EH (cell line): ENCODE measurements at places on chromosomes 6 and 20.
A peak's percentile ranks its signal among the peaks of the same experiment; 100 is the strongest.

GRCh38 chr6:123629258-123629941 is 7.3 kb downstream of the TRDN start:
- DNase-seq: no peak

DNA sequence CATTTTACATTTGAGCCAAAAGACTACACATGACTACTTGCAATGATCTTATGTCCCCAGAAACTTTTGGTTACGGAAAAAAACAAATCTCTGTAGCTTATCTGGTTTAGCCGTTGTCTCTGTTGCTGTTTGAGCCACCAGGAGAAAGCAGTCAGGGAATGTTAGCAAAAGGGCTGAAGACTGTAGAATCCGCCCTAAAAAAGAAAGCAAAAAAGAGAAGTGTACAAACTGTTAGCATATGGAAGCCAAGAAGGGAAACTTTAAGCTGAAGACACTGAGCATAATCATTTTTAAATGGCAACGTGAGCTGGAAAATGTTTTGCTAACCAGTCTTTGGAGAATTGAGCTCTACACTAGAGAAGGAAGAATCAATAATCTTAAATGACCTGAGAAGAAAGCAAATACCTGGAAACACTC is 69.9 kb upstream of the MYLIP start:
- no peak for DNase-seq

DNA sequence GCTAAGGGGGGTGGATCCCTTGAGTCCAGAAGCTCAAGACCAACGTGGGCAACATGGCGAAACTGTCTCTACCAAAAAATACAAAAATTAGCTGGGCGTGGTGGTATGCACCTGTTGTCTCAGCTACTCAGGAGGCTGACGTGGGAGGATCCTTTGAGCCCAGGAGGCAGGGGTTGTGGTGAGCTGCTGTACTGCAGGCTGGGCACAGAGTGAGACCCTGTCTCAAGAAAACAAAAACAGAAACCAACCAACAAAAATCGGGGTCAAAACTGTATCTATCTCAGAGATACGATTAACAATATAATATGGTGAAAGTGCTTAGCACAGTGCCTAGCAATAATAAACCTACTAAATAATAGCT is 20.7 kb upstream of the BCAS1 start:
- no peak for DNase-seq

DNA sequence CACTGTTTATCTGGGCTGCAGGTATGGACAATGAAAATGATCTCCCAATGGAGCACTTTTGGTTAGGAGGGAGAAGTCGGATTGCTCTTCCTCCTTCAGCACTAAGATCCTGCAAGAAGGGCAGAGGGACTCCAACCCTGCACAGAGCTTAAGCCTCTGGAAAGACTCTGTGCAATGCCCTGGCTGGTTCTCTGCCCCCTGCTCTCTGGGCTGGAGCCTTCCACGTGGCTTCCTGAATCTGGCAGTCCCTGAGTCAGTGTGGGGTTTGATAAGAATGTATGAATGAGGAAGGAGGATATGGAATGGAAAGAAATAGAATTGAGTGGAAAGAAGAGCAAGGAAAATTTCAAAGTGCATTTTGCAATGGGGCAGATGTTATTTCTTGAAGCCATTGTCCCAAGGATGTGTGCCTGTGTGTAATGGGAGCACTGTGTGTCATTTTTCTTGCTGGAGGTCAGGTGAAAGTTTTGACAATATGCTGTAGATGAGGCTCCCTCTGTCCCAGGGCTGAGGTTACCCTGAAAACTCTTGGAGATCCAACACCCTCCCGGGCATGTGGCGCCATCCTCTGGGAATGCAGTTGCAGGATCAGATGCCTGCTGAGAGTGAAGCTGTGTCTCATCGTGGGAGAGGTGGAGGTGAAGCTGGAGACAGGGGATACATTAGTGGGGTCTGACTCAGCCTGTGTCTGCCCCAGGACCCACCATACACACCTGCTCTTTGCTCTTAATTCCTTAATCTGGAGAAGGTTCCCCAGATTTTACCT is 16.3 kb upstream of the CST9L start:
- DNase-seq: no peak

GRCh38 chr6:168851460-168852375 is 401.9 kb downstream of the THBS2 start:
- peak; percentile 31 for DNase-seq

DNA sequence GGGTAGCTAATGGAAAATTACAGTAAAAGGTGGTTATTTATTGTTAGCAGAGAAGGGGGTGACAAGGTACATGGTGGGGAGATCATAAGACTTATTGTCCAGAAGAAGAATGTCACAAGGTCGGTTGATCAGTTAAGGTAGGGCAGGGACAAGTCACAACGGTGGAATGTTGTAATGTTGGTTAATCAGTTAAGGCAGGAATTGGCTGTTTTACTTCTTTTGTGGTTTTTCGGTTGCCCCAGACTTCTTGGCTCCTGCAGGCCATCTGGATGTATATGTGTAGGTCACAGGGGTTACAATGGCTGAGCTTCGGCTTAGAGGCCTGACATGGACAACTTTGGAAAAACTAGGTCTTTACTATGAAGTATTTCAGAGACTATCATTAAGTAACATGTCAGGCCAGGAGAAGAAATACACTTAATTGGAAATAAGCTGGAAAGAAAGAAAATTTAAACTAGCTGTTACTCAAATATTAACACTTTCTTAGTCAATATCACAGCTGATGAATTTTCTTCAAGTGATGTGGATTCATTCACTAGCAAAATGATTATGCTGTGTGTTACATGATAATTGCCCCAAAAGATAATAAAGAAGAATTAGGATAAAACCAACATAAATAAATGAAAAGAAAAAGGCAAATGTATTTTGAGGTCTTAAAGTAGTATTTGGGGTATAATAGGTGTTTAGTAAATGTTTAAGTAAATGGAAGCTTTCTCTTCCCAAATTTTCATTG is 4.4 kb downstream of the AIG1 start:
- DNase-seq: peak; percentile 44

- DNase-seq: no peak
These were observed 38.8 kb downstream of the ITCH start for GRCh38 chr20:34401741-34402455.

DNA sequence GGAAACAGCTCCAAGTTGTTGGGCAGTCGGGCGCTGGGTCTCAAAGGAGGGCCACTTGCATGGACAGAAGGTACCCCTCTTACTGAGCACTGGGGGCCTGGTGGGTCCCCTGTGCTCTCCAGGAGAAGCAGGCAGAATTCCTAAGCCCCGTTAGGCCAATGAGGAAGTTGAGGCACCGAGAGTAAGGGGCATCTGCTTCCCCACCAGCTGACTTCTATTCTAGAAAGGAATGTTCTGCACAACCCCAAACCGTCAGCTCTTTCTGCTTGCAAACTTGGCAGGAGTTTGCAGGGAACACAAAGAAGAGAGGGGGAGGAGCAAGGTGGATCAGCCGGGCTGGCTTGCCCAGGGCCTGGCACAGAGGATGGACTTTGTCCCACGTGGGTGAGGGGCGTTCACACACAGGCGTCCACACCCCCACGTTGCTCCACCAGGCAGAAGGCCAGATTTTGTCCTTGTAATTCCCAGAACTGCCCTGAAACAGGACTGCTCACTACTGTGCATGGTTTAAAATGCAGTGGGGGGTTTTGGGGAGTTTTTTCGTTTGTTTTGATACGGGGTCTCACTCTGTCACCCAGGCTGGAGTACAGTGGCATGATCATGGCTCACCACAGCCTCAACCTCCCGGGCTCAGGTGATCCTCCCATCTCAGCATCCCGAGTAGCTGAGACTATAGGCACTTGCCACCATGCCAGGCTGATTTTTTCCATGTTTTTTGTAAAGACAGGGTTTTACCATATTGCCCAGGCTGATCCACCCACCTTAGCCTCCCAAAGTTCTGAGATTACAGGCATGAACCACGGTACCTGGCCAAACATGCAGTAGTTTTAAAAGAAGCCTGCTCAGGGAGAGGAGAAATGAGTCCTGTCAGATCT is 93.3 kb downstream of the SNX5 start:
- peak; percentile 67 for DNase-seq

DNA sequence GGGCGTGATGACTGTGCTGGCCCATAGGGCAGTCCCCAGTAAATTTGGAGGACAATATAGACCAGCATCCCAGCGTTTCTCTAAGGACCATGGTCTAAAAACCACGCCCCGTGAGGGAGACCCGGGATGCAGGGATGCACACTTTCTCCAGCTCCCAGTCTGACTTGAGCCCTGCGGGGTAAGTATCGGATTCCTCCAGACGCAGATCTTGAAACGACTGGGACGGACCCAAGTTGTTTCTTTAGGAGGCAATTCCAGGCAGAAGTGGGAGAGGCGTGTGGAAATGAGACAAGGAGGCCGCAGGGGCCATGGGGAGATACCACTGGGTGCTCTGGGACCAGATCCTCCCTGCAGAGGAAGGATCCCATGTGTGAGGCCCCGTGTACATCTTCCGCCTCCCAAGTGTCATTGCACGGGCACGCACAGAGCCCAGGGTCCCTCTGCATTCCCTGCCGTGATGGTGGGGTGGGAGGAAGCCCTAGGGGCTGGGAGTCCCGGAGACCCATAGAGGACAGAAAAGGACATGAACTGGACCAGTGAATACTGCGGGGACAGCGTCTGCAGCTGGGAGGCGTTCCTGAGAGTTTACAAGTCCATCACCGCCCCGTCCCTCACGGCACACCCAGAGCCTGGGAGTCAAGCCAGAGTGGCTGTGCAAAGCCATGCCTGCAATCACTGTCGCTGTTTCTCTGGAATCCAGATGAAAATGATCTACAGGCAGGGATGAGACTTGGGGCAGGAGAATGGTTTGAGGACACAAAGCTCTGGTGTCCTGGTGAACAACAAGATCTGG is 522.9 kb downstream of the CDH26 start:
- no peak for DNase-seq

DNA sequence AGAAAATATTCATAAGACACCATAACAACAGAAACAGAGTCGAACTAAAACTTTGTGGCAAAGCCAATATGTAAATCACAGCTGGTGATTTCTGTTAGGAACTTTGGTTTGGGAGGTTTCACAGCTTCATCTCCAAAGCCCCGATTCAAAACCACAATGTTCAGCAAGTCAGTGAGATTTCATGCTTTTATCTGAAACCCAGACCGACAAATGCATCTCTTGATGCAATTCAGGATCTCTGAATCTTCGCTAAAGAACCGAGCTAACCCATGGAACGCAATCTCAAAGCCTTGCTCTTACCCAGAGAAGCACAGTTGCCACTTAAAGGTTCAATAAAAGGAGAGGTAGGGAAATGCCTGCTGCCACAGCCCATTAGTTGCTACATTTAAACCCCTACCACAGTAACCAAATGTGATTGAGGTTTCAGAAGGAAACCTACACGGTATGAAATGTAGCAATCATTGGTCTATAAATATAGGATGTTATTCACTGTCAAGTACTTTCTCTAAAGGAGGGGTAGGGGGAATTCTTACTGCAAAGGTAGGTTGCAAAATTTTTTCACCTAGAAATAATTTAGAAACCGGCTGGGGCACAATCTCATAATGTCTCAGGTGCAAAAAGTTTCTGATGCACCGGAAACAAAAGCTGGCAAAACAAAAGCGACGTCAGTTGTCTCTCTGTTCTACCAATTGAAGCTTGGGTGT is 381.0 kb upstream of the ARID1B start:
- no peak for DNase-seq

DNA sequence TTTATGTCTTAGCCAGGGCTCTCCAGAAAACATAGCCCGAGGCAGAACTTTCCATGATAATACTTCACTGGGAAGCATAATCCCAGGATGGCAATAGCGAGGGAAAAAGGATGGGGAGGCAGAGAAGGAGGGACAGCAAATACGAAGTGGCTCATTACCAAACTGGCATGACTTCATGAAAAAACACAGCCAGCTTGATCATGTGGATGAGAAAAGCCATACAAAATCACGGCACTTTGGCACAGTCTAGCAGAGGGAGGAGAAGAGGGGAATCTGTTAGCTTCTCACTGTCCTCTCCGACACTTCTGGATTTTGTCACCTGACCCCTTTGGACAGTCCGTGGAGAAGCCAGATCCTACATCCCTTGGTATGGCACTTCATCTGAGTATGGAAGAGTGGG is 212.5 kb upstream of the GRIK2 start:
- peak; percentile 36 for DNase-seq

DNA sequence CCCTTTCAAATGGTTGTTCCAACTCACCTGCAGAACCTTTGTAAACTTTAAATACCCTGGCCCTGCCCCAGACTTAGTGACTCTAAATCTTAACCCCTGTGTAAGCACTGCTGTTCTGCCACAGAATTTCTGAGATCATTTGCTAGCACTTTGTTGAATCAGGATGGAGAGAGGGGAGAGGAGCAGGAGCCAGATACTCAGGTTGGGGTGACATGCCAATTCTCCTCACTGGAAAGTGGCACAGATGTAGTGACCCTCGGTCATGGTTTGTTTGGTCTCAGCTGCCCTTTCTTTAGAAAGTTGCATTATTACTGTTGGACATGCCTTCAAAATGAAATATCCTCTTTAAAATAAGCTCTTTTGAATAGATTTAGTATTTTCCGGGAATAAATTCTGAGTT is 168.0 kb downstream of the ZFAND3 start:
- no peak for DNase-seq

- no peak for DNase-seq
These were observed 82.6 kb upstream of the CCN6 start for GRCh38 chr6:111971181-111971841.

DNA sequence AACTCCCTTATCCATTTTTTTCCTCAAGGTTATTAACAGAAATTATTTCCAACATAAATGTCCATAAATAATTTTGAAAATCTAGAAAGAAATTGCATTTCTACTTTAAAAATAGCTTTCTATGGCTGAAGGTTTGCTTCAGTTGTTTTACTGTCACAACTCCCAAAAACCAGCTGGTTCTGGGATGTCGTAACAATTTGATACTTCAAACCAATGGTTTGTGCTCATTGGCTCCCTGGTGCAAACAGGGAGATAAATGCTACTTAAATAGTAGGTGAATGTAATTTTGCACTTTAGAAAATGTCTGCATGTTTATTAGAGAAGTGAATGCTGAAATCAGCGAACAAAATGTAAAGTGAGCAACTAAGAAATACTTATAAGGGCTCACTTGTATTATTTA is 31.1 kb downstream of the LAMA2 start:
- DNase-seq: no peak

GRCh38 chr20:52166150-52166549 is 25.4 kb downstream of the ZFP64 start:
- no peak for DNase-seq

GRCh38 chr6:39386487-39386886 is 64.0 kb upstream of the KCNK16 start:
- peak; percentile 32 for DNase-seq

DNA sequence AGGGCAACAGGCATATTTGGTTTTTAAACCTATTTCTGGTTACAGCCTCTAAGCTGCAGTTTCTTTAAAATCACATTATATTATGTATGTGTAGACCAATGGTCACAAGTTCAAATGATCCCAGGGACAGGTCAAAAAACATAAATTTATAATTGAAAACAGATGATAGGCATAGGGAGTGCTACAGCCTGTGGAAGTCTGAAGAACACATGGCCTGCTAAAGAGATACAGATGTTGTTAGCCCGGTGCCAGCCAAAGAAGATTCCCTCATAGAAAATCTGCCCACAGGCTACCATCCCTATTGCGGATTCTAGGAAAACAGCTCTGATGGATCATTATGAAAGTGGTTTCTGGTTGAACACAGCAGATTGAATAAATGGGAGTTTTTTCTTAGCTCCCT is 65.3 kb downstream of the NRSN1 start:
- DNase-seq: no peak
